CMK (cell line): ENCODE measurements at places on chromosomes 11 and 22.

- DNase-seq, result no peak
Observed at GRCh38 chr11:110185121-110185591, 92.0 kb downstream of the ZC3H12C start.

DNA sequence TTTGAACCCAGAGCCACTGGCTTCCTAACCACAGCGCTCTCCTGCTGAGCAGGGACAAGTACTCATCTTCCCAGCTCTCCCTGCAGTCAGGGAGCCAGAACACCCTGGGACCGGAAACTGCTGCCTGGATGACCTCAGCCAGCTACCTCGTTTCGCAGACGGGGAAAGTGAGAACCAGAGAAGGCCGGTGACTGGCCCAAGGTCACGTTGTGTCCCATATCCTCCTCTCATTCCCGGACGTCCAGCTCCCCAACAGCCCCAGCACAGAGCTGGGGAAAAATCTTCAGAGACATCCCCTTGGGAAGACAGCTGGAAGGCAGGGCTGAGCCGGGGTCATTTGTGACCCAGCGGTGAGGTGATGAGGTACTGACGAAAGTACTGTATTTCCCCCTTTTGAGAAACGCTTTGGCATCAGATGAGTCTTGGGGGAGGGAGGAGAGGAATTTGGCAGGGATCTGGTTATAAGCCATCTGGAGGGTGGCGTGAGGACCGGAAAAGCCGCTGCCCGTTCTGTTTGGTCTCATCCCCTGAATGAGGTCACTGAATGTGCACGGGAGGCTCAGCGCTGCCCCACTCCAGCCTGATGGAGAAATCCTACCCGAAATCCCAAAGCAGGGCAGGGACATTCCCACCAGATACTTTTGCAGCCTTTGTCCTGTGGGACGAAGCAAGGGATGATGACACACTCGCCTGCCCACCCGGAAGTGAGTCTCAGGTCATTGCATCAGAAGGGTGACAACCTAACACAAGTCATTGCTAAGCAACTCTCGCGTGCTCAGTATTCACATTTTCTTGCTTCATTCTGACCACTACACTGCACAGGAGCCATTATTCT, 41.1 kb downstream of the LIF start:
- no peak for DNase-seq

DNA sequence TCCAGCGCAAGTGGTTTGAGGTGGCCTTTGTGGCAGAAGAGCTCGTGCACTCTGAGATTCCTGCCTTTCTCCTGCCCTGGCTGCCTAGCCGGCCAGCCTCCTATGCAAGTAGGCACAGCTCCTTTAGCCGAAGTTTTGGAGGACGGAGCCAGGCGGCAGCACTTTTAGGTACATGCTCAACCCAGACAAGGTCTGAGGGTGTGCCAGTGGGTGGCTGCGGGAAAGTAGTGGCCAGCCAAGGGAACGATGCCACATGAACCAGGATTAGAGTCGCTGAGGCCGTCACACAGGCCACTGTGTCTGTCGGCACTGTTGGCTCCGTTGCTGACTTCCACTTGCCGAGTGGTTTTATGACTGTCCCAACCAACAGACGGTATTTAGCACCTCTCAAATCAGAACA, 64.8 kb upstream of the YWHAH start:
- DNase-seq, result no peak

DNA sequence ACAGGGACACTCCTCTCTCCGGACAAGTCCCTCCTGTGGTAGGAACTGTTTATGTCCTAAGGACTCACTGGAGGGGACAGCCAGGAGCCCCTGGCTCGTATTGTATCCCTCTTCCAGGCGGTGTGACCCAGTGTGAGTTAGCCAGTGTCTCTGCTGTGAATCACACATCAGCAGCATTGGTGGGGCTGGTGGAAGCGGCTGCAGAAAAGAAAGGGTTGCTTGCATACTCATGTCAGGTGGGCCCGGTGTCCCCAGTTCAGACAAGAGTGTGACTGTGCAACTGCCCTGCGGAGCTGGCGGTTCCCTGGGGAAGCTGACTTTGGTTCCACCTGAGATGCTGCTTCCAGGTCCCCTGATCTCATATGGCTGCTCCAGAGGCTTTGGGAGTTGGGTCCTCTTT, 99.4 kb downstream of the ZBTB16 start:
- no peak for DNase-seq

GRCh38 chr11:78354408-78355308, 63.0 kb downstream of the GAB2 start:
- no peak for DNase-seq

DNA sequence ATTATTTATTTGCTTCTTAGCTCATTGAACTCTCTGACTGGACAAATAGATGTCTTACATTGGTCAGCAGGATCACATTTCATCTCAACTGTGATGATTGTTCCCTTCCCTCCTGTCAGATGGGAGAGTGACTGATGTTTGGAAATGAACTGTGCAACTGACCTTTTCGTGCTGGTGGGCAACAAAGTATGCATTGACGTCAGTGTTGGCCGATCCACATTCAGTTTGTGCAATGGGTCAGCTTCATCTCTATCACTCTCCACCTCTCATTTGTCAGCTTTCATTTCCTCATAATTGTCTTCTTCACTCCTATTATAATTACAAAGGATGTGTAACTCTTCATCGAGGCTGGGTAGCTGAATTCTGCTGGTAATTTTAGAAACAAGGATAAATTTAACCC, 71.3 kb downstream of the PPP2R1B start:
- no peak for DNase-seq

DNA sequence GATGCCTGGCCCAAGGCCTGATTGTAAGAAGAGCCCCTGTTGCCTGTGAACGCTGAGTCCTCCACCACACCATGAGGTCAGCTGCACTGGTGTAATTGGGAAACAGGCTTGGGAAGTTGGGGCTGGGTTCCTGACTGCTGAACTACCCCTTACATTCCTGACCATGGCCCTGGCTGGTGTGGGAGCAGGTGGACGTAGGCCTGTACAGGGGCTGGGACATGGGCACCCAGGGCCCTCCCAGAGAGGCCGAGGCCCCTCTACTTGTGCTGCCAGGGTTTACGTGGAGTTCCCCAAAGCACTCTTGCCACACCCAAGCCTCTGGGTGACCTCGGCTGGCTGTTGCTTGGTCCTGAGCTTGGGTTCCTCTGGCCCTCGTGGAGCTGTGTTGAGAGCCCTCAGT, 5.4 kb downstream of the RELT start:
- no peak for DNase-seq

- no peak for DNase-seq
Observed at GRCh38 chr22:30245181-30245984, 1.2 kb downstream of the LIF start.

- DNase-seq, result peak; percentile 15
Observed at GRCh38 chr11:95429376-95429907, 198.4 kb upstream of the SESN3 start.

DNA sequence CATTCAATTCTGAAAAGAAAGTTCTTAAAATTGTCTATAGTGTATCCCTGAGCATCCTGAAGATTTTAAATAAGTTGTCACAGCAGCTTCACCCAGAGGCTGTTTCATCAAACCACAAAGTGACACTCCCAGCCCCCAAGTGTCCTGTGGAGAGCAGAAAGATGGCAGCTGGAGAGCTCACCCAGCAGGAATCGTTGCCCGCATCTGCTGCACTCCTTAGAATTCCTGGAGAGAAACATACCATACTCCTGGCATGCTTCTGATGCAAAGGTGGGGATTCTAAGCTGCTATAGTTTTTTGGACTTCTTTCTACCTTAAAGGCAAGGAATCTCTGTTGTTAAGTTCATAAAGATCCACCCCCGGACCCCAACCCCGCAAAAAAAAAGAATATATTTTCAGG, 13.5 kb upstream of the CYB5R2 start:
- no peak for DNase-seq

GRCh38 chr11:71115770-71116692, 136.3 kb downstream of the SHANK2 start:
- no peak for DNase-seq

DNA sequence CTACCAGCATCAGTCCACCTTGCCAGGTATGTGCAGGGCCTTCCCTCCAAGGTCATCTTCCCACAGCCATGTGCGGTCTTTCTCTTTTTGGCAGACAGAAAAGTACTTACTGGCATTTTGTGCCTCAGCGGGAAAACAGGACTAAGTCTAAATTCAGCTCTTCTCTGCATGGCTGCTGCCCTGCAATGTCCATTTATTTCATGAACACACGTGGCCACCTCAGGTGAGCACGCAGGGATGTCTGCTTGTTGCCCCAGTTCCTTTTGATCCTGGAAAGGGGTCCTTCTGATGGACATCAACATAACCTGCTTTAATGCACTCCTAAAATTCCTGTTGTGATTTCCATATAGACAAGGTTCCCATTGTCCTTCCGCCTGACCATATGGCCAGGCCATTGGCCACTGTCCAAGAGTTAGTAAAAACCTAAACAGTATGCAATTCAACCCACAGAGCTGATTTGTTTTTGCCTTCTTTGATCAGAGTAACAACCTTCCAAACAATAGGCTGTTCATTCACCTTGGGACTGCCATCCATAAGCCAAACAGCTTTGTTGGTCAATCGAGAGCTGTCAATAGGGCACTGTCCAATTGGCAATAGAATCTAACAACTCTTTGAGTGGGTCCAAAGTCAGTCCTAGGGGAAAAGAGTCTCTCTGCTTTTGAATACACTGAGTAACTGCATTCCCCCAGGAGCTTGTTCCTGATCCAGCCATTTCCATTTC, 5.9 kb downstream of the TREH start:
- DNase-seq, result no peak

GRCh38 chr11:28146123-28146751, 38.0 kb downstream of the METTL15 start:
- no peak for DNase-seq

GRCh38 chr11:115652496-115652895, 148.3 kb upstream of the CADM1 start:
- DNase-seq, result no peak

DNA sequence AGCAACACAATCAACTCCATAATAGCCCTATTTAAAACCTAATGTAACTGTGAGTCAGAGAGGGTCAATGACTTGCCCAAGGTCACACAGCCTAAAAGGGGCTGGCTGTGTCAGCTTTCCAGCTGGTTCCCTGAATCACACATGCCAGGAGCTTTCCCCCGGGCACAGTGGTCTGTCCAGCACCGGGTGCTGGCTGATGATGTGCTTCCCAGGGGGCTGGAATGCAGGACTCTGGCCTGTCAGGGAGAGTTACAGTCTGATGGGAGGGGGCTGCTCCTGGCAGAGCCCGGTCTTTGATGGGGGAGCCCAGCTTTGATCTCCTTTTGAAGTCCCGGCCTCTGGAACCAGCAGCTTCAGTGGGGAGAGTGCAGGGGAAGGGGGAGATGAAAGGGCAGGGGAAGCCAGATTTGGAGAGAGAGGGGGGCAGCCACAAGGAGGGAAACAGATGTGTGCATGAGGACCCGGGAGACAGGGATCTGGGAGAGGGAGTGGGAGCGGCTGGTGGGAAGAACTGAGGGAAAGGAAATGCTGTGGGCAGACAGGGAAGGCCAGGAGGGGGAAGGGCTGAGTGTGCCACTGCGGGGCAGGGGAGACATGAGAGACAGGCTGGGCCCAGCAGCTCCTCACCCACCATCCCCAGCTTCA, 102.7 kb downstream of the NECTIN1 start:
- DNase-seq, result no peak

- no peak for DNase-seq
Observed at GRCh38 chr22:46446799-46447198, 90.6 kb downstream of the CELSR1 start.

GRCh38 chr11:68524213-68524612, 63.7 kb downstream of the PPP6R3 start:
- DNase-seq, result no peak

- no peak for DNase-seq
Observed at GRCh38 chr22:20577045-20577444, 69.6 kb downstream of the MED15 start.

GRCh38 chr11:129374993-129375750, 476 bp upstream of the BARX2 start:
- no peak for DNase-seq
